Iris pigment epithelial cell (primary cell): ENCODE measurements at places on chromosomes 3 and 15.

DNA sequence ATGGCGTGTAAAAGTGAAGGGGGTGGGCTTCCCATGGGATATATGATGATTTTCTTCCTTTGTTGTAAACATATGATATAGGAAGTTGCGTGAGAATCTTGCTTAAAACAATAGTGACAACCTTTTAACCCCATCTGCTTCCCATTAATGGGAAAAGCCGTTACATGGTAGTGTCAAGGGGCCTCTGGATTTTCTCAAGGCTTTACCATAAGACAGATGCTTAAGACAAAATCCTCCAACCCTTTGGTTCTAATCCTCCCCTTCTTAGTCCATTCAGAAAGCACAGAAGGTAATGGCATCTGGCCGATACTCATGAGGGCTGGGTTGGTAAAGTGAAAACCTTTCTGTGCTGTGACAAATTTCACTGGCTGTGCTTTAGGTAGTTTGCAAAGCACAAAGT is 25.0 kb downstream of the DPH3 start:
- DNase-seq = no peak

DNA sequence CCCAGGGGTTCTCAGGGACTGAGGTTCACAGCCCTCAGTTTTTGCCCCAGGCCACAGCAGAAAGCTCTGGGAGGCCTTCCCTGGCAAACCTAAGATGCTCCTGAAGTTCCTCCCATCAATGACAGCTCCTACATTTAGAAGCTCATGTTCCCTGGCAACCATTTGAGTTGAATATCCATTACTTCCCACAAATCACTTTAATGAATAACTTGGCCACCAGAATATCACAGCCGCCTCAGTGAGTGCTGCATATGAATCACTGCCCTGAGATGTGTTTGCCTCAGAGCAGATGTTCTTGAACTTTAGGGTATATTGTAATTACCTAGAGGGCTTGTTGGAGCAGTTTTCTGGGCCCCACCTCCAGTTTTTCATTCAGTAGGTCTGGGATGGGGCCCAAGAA is 27.4 kb downstream of the SLCO2A1 start:
- peak; percentile 20 for DNase-seq

GRCh38 chr15:35290301-35290721 is 205.2 kb upstream of the NANOGP8 start:
- DNase-seq = no peak

DNA sequence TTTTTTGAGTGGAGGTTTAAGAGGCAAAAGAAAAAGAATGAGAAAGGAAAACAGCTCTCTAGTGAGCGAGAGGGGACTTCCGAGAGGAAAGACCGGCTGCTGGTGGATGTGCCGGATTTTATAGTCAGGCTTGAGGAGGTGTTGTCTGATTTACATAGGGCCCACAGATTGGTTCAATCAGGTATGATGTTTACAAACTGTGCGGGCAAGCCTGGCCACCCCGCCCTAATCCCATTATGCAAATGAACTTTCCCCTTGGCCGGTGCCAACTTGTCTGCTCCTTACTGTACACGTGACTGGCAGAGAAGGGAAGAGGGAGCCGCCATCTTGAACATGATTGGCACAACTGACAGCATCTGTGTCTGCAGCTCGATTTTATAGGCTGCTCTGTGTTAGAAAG is 44.7 kb downstream of the FAM43A start:
- no peak for DNase-seq

- DNase-seq = no peak
These were observed 833.0 kb downstream of the AGBL1 start for GRCh38 chr15:86912661-86913060.

- DNase-seq = no peak
These were observed 34.1 kb upstream of the TM4SF1 start for GRCh38 chr3:149411583-149411982.

GRCh38 chr3:78969483-78969882 is 798.3 kb downstream of the ROBO1 start:
- DNase-seq = peak; percentile 61

- no peak for DNase-seq
These were observed 500 bp upstream of the RAB6B start for GRCh38 chr3:133896002-133896761.

- no peak for DNase-seq
These were observed 59.3 kb upstream of the ABHD10 start for GRCh38 chr3:111919370-111920065.

DNA sequence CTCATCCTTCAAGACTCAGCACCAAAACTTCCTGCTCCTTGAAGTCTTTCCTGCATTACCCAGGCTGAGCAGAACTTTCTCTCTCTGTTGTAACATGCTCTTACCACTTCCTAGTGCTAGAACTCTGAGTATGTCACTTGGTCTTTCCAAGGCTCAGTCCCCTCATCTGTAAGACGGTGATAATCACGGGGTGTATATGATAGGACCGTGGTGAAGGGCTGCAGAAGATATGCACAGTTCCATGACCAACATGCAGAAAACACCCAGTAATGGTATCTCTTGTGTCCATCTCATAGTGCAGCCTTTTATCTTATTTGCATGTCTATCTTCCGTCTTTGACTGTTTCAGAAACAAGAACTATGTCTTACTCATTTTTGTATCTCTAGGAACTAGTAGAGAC is 154.5 kb downstream of the ZNF621 start:
- no peak for DNase-seq

- DNase-seq = peak; percentile 32
These were observed 48.0 kb upstream of the TPRG1 start for GRCh38 chr3:189123595-189124387.

DNA sequence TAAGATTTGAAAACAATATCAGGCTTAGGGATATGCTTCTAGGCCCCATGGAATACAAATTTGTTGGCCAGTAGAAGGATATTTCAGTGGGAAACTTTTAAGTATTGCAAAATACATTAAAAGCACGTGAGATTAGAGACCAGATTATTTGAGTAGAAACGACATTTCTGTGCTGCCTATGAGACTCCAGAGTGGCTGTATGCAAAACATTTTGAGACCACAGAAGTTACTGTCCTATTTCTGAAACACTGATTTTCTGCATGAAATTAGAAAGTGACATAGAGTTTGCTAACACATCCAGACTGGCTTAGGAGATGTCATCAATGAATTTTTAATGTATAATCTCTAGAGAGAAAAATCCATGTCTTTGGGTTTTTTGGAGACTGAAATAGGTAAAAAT is 99.8 kb downstream of the KCNH8 start:
- DNase-seq = no peak

- peak; percentile 65 for DNase-seq
These were observed 23.1 kb upstream of the TRIM71 start for GRCh38 chr3:32794487-32795308.

GRCh38 chr3:157134620-157135191 is 25.2 kb downstream of the CCNL1 start:
- no peak for DNase-seq

GRCh38 chr3:12472000-12472610 is 12.2 kb upstream of the TSEN2 start:
- no peak for DNase-seq

DNA sequence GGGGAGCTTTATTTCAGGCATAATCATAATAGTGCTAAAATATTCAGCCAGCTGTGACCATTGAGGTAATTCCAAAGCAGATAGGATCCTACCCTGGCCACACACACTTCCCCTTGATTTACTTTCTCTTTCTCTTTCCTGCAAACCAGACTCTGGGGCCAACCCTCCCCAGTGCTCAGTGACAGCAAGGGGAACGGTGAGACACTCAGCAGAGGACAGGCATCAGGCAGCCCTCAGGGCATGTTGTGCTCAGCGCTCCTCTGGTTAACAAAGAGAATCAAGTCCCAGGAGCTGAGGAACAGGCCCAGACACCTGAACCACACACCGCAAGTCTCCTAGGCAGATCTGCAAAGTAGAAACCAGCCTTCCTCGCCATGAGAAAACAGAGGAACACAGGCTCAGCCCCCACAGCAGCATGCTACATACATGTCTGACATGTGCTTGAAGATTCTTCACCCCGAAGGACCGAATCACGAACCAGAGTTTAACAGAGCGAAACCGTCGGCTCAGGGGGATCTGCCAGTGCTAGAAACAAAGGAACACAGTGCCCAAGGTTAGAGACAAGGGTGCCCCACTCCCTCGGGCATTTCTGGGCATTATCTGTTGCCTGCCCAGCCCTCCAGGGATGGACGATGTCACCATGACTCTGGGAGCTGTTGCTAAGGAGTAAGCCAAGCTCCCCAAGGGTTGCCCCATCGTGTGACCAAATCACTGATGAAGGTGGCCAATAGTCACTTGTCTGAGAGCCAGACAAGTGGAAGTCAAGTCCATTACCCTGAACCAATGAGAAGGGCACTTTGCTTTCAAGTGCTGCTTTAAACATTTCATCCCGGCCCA is 17.5 kb downstream of the HDC start:
- DNase-seq = peak; percentile 23

- no peak for DNase-seq
These were observed 8.6 kb downstream of the OXSR1 start for GRCh38 chr3:38173834-38174418.

DNA sequence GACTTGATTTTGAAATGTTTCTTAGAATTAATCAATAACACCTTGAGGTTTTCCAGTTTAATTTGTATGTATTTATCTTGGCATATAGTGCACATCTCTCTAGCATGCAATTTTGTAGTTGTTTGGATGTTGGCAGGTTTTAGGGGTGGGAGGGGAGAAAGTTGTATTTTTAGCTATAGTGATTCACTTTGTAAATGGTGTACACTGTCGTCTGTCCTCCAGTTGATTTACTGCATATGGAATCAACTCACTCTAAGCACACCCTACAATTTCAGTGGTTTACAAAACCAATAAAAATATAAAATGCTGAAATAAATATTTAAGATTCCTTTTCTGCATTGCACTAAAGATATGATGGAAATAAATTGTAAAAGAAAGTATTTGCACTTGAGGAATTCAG is 199.1 kb downstream of the CDIN1 start:
- no peak for DNase-seq

GRCh38 chr3:18531662-18532061 is 106.5 kb upstream of the SATB1 start:
- no peak for DNase-seq

DNA sequence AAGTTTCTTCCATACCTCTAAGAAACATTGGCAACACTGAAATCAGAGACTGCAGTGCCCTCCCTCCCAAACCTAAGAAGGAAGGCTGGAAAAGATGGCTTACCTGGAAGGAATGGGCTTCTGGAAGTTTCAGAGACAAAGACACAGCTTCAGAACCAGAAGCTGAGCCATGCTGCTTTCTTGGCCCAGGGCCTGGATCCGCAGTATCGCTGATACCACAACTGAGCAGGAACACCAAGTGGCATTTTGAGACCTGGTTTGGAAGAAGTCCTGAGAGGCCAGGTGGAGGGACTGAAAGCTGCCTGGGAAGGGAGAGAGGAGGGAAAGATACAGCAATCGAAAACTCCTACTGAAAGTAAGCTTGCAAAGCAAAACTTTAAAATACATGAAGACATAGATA is 19.8 kb downstream of the GPR160 start:
- DNase-seq = no peak

- DNase-seq = no peak
These were observed 60.3 kb downstream of the RAB11A start for GRCh38 chr15:65929573-65929972.

DNA sequence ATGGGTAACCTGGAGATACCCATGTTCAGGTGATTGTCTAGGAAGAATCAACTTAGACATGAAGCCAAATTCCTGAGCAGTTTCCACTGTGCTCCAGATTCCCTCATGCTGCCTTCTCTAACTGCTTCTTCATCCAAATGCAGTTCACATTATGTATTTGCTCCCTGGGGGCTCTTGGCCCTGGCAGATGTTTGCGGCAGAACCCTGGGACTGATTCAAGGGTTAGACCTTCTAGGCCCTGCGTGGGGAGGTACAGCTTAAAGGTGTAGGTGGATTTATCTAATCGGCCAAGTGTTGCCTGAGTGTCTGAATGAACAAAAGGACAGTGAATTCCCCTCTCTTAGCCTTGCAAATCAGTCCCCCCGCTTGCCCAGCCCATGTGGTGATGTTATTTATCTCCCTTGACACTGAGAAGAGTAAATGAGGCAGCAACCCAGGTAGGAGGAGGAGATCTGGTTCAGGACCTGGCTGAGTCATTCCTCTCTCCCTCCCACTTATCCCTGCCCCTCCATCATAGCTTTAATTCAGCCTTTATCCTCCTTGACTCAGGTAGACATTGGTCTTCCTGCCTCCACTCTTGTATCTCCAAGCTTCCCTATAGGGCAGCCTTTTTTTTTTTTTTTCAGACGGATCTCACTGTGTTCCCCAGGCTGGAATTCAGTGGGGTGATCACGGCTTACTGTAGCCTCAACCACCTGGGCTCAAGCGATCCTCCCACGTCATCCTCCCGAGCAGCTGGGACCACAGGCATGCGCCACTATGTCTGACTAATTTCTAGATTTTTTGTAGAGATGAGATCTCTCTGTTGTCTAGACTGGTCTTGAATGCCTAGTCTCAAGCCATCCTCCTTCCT is 54.8 kb downstream of the MAGEF1 start:
- DNase-seq = peak; percentile 86

DNA sequence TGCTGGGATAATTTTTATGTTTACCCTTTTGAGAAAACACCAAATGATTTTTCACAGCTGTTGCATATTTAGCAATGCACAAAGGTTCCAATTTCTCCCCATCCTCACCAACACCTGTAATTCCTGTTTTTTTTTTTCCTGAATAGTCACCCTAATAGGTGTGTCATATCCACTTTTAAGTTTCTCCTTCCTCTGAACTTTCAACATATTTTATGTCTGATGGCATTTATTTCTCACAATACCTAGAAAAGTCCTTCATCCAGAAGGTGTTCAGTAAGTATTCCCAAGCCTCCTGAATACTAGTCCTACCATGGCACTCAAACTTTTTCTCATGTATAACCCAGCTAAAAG is 1.5 kb downstream of the RPL24 start:
- no peak for DNase-seq

DNA sequence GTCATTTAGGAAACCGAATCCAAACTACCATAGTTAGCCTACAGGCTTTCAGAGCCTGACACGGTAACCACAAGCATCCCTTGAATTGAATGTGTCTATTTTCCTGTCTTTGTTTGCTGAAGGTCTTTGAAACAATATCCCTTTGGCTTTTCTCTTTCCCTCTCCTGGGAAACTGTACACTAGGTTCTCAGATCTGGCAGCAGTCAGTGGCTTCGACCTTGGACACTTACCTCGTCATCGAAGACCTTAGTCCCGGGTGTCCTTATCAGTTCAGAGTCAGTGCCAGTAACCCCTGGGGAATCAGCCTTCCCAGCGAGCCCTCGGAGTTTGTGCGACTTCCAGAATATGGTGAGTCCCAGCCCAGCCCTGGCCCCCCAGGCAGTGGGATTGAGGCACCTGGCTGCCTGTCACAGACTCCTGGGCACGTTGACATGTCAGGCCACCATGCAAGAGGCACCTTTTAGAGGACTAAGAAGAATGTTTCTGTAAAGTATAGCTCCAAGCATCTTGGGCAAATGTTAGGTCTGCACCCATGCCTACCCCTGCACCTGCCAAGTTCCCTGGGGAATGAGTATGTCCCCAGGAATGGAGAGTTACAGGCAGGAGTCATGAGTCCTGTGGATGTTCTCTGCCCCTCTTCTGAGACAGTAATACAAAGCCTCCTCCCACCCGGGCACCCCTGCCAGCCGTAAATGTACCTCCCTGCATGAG is 30.4 kb upstream of the UMPS start:
- no peak for DNase-seq

GRCh38 chr15:89291934-89292438 is 42.6 kb downstream of the POLG start:
- DNase-seq = no peak

GRCh38 chr3:141530415-141530768 is 43.6 kb downstream of the RASA2 start:
- peak; percentile 82 for DNase-seq

GRCh38 chr3:134749802-134750553 is 45.1 kb upstream of the EPHB1 start:
- DNase-seq = no peak

- DNase-seq = no peak
These were observed 4.2 kb downstream of the ZIC4 start for GRCh38 chr3:147402159-147402558.

- DNase-seq = no peak
These were observed 10.1 kb upstream of the SETD5 start for GRCh38 chr3:9387322-9387655.
